Fibroblast of skin of left quadriceps (primary cell): ENCODE measurements at places on chromosomes 7 and 10.

DNA sequence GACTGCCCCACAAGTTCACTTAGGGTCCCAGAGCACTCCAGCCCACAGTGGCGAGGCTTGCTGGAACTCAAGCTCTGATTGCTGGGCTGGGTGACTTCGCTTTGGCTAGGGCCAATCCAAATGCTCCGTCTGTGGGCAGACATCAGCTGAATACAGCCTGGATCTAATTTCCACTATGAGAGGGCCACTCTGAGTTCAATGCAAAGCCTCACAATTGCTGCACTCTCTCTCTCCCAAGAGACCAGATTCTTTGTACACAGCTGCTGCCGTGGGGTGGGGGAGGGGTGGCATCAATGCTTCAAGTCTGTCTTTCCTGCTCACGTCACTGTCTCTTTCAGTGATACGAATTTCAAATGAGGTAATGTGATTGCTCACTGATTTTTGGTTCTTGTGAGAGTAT lies 47.3 kb upstream of the BPGM start:
- DNase-seq, result no peak

DNA sequence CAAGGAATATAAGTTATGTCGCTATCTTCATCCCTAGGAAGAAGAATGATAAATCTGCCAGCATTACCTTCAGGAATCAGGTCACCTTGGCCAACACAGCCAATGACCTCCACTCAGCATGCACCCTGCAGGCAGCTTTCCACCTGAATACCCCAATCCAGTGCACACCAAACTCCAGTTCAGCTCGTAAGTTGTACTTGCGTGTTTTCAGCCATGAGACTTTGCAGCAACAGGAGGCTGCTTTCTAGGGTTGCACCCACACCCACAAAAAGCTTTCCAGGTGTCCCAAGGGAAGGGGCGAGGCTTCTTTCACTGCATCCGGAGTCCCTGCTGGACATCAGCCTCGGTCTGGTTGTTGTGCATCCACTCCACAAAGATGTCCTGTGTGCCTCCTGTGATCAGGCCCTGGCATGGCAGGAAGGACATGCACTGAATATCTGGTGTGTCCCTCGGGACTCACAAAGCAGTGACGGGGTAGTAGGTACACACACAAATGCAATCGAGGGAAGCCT lies 282.9 kb downstream of the GRID1 start:
- no peak for DNase-seq

DNA sequence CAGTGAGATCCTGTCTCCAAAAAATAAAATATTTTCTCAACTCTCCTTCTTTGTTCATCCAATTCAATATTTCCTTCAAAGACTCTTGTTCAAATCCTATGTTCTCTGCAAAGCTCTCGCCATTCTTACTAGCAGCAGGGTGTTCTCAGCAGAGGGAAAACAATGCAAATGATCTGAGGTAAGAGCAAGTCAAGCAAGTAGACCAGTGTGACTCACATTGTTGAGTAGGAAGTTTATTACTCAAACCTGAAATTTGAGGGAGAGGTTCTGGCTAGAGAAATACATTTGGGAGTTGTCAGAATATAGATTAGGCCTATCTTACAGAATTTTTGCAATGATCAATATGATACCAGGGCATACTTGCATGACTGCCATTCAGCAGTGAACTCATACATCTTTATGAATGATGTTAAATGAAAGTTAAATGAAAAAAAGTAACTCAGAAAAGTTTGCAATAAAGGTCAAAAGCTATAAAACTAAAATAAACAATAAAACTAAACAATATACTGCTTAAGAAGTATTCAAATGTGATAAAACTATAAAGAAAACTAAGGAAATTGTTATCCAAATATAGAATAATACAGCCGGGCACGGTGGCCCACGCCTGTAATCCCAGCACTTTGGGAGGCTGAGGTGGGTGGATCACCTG lies 5.8 kb downstream of the IDE start:
- DNase-seq, result no peak

DNA sequence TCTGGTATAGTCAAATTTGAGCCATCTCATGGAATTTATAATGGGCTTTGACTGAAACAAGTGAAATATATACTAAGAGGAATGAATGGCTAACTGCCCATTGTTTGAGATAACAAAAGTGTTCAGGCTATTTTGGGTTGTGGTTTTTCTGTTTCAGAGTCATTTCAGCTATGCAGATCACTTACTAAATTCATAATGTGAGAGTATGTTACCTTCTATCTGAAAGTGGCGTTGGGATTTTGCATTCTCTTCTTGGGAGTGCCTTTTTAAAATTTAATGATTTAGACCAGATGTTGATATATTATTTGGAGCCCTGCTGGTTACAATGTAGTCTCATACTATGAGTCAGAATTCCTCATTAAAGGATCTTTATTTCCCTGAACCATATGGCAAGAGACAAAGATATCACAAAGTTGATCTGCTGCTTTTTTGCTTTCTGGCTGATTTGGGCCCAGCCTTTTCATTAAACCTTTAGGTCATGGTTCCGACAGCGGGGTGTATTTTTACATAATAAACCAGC lies 10.4 kb downstream of the VCL start:
- DNase-seq, result peak; percentile 94

DNA sequence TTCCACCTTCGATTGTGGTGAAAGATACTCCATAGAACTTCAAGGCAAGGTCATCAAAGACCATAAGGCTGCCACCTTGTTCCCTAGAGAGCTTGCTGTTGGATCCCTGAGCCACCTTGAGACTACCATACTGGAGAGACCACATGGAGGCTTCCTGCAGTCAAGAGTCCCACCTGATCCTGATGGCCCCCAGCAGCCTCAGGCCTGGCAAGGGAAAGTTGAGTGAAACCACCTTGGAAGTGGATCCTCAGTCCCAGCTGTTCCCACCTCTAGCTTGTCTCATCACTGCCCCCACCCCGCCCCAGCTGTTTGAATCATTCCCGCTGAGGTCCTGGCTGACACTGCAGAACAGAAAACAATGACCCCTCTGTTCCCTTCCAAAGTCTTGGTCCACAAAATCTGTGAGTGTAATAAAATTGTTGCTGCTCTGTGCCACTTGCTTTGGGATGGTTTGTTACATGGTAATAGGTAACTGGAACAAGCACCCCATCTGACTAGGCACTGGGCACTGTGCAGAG lies 32.0 kb downstream of the PRLHR start:
- no peak for DNase-seq

DNA sequence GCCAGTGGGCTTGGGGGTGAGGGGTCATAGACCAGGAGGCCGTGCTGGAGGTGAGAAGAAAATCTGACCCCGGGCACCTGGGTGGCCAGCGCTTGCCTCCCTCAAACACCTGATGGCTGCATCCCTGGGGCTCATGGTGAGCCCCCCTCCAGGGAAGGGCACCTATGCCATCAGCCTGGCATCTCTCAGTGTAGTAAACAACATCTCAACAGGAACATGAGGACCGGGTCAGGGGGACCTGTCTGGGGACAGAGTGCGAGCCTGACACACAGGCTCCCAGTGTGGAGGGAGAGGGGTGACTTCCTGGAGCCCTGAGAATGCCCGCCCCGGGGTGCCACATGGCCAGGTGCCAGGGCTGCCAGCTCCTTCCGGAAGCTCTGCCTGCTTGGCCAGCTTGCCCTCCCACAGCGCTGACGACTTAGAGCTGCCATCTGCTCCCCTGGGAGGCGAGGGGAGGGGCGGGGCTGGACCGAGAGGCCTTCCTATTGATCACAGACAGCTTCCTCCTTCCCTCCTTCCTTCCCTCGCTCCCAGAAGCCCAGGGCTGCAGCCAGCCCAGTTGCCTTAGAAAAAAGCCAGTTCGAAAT lies 12.3 kb downstream of the STX1A start:
- DNase-seq, result no peak

- DNase-seq, result peak; percentile 79
These were observed 3.9 kb downstream of the ADAM12 start for GRCh38 chr10:126384269-126384873.

DNA sequence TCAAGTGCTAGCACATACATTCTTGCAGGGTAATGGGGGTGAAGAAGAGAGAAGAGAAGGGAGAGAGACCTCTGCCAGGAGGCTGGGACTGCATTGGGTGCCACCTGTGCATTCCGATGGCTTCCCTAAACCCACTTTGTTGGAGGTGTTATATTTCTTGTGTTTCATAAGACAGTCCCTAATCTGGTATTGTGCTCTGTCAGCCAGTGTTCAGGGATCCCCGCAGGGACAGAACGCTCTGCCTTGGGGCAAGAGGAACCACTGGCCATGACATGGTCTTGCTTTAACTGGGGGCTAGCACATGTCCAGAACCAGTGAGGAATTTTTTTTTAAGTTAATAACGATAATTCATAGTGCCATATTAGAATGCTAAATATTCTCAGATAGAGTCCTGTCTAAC lies 365.2 kb upstream of the GALNT17 start:
- no peak for DNase-seq
